ENCODE measurements at places on chromosomes 4 and X. TPM values are rescaled to one million over a fixed set of nuclear protein-coding genes. Genes with fewer than 3 reads are reported as not detected.

DNA sequence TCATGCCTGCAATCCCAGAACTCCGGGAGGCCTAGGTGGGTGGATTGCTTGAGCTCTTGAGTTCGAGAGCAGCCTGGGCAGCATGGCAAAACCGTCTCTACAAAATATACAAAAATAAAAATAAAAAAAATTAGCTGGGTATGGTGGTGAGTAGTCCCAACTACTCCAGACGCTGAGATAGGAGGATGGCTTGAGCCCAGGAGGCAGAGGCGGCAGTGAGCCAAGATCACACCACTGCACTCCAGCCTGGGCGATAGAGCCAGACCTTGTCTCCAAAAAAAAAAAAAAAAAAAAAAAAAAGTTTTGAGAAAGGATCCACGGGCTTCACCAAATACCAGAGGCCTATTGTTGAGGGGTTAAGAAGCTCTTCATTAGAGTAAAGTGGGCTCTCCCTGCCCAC, 8.0 kb downstream of the SUPT20HL2 start:
- DNase-seq, result no peak

GRCh38 chrX:49069038-49069437, 4.8 kb downstream of the PRAF2 start:
- no peak for DNase-seq

DNA sequence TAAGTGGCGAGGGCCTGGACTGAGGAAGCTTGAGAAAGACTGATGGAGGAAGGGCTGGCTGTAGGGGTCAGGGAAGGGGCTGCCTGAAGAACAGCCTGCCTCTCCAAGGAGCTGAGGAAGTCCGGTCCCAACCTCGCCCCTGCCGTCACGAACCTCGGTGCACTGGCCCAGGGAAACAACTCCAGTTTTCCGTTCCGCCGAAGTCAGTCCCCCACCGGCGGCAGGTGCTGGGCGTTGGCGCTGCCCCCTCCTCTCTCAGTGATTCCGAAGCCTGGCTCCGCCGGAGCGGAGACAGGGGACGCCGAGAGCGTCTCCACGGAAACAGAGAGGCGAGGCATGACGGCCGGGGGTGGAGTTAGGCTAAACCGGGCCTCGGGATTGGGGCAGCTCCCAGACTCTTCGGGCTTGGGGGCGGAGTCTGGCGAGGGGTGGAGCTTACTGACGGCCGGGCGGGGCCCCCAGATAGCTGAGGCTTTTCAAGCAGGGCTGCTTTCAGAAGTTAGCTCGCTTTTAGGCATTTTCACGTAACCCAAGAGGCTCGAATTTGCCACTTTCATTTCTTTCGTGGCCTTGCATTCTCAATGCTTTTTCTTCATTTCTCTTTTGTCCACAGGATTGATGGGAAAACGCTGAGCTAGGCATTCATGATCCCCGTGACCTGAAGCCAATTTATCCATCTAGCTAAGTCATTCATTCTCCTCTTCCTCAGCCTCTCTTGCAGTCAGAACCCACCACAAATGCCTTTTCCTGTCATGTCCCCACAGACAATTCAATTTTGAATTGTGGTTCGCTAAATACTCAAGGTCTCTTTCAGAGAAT, at the start of gene TTC29:
Gene TTC29 (minus strand): TSS at position 309 of the 819 bp plus-strand sequence. CDS start 5,969 bp downstream, outside the sequence.
- DNase-seq, result peak; percentile 90

DNA sequence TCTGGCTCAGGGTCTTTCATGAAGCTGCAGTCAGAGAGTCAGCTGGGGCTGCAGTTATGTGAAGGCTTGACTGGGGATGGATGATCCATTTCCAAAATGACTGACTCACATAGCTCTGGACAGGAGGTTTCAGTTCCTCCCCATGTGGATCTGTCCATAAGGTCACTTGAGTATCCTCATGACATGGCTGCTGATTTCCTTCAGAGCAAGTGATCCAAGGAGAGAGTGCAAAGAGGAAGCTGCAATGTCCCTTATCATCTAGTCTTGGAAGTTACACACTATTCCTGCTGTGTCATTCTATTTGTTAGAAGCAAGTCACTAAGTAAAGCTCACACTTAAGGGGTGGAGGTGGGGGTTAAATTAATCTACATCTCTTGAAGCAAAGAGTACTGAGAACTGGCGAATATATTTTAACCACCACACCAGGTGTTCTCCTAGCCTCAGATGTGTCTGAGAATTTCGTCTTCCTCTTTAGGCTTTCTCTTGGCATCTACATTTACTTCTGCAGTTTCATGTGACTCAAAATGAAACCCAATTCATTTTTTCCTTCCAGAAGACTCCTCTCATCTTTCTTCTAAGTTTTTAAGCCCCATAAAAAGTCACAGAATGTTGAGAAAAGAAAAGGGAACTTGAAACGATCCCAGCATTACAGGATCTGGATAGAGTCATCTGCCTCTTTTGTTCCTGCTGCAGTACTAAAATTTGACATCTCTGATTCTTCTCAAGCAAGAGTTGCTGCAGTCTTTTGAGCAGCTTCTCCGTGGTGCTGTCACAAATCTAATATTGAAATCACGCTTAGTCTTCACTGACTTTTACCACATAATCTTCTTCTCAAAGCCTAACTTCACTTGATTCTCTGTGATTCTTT, 3.8 kb upstream of the GRPR start:
- DNase-seq, result no peak

GRCh38 chr4:185304944-185305690, 90.6 kb downstream of the LRP2BP start:
- DNase-seq, result no peak

GRCh38 chr4:18285357-18285756, 263.8 kb upstream of the LCORL start:
- no peak for DNase-seq

- DNase-seq, result no peak
Measured at GRCh38 chr4:172709376-172709775, 459.2 kb upstream of the GALNT7 start.

The ASMT gene
- polyA plus RNA-seq, result not detected

The ITM2A gene
- polyA plus RNA-seq, result 100 TPM

Data from right renal cortex interstitium (tissue), 3 donors.